Myocyte (in vitro differentiated cells): ENCODE measurements at places on chromosomes 12 and 14.
A peak's percentile ranks its signal among the peaks of the same experiment; 100 is the strongest.

GRCh38 chr12:96719660-96720362 is 187.2 kb upstream of the NEDD1 start:
- peak; percentile 36 for DNase-seq

DNA sequence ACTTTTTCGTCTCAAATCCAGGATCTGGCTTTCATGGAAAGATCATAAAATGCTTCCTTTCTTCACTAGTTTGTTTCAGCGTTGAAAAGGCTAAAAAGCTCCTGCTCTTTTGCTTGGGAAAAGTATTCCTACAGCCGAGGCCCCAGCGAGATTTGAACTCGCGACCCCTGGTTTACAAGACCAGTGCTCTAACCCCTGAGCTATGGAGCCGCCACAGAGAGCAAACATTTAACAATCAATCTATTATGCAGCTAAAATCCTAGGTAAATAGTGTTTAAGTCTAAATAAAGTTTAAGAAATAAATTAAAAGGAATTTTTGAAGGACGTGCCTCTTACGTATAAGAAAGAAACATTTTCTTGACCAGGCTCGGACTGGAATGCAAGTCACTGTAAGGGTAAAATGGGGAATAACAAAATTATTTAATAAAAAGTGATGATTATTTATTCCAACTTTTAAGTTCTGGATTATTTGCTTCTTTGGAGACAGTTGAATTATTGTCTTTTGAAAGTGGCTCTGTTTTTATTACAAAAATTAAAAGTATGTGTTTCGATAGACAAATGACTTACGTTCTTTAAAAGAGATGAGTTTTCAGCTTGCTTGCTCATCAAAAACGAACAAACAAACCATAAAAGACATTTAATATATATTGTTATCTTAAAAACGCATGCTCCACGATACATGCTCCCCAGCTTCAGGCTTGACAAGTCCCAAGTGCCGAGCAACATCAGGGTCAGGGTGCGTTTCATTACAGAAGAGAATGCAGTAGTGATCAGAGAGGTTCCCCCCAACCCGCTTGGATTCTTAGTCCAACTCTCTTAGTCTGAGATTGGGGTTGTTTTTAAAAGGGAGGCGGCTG is 10.2 kb downstream of the OR6S1 start:
- DNase-seq: peak; percentile 47

DNA sequence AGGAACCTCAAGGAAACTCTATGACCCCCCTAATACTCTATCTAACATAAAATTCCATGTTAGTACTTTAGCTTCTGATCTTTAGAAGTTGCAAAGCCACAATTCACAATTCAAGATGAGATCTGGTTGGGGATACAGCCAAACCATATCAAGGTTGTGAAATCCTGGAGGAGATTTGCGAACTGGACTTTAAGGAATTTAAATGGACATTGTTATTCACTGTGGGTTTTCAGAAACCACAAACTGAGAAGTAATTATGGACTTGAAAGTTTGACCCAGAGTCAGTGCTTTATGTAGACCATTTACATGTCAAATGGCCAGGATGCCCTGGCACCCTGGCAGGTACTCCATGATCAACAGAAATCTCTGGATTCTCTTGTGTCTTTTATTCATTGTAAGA is 14.2 kb upstream of the CDKL1 start:
- DNase-seq: peak; percentile 51

DNA sequence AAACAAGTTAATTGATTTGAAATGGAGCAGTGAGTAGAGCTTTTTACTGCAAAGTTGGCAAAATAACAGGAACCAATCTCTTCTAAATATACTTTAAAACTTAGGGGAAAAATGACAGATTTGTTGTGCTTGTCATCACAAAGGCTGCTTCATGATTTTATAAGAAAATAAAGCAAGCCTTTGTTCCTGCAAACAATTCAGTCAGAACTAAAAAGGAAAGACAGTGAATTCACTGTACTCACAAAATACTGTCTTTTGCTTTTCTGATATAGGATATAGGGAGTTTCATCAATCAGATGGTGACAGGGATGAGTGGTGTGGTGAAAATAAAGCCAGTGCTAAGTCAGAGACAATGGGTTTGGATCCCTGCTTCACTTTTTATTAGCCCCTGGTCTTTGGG is 126.0 kb downstream of the HELB start:
- no peak for DNase-seq

DNA sequence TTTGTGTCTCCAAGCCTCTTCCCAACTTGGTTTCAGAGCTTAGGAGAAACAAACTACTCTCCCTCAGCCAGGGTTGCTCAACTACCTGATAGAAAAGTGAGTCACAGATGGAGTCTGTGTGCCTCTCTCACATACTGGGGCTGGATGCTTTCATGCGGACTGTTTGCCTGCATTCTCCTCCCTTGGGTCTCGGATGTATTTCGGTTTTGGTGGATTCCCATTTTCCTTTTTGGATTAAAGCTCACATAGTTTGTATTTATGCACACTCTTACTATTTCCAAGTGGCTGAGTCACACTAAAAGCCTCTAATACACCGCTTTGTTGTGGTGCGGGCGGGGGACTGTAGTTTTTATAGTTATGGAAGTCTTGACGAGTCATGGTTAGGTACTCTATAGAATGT is 505.4 kb downstream of the LRFN5 start:
- DNase-seq: no peak

DNA sequence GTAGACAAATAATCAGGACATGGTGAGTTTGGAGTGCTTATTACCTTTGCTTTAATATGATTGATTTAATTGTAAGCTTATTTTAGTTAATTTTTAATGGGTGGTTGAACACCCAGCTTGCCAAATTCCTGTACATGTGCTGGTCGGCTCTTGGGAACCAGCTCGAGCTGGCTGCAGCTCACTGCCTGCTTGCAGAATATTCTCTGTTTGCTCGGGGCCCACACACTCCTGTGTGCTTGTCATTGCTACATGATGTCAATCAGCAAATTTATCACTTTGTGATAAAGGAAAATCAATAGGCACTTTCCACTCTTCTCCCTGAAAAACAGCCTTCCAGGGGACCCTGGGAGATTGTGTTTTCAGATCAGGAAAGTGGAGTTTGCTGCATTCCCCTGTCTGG is 141.1 kb upstream of the LHX5 start:
- DNase-seq: no peak

GRCh38 chr12:58896278-58896677 is 24.0 kb downstream of the LRIG3 start:
- no peak for DNase-seq

DNA sequence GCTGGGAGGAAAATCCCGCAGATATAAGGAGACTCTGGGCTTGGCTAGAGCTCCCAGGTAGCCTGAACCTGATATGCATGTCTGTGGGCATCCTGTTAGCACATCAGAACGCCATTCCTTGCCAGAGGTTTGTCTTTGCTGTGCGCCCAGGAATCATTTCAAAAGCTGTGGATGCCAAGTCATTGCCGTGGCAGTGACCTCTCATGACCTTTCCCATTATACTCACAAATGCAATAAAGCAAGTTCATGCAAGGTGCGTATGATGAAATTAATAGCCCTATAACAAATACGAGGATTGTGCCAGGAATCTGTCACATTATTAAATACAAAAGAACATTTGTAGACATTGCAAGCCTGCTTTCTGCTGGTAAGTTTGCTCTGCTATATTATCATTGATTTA is 229.1 kb upstream of the PELI2 start:
- DNase-seq: no peak

DNA sequence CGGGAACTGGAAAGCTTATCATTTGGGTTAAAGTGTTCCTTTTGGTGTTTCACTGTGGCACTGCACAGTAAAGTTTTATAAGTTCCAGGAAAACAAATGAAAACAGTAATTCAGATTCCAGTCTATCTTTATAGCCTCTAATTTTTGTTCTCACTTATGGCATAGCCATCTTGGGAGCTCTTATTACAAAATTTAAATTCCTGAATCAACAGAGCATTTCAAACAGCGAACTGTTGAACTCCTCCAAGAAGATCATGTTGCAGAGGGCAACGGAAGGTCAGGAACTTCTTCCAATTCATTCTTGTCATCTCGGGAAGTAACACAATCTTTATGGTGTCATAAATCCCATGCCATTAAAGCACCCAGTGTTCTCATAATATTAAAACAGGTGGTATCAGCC is 229.1 kb downstream of the KCNC2 start:
- DNase-seq: peak; percentile 30

GRCh38 chr14:20627346-20628027 is 14.0 kb downstream of the OR6S1 start:
- DNase-seq: no peak

DNA sequence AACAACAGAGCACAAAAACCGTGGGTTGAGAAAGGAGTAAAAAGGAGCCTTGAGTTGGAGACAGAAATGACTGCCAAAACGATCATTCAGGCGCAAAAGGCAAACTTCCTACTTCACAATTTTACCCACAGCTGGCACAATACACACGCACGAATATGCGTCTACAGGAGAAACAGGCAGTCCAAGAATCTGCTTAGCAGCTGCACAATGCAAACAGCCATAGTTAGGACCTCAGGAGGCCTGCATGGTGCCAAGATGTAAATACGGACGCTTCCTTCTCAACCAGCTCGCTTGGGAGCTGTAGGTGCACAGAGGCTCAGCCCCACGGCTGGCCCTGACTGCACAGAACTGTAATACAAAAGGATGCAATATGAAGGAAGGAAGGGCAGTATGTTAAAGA is 250.1 kb upstream of the CAND1 start:
- DNase-seq: no peak

GRCh38 chr12:12447236-12447635 is 90.4 kb downstream of the BORCS5 start:
- DNase-seq: no peak

GRCh38 chr12:57519796-57520052 is 590 bp downstream of the DDIT3 start:
- DNase-seq: peak; percentile 65

- DNase-seq: no peak
Observed at GRCh38 chr12:2483713-2484112, 311.1 kb upstream of the FKBP4 start.

GRCh38 chr12:1083889-1084262 is 92.9 kb downstream of the ERC1 start:
- DNase-seq: peak; percentile 3

- DNase-seq: peak; percentile 7
Observed at GRCh38 chr12:17588968-17589367, 501.0 kb downstream of the RERGL start.

DNA sequence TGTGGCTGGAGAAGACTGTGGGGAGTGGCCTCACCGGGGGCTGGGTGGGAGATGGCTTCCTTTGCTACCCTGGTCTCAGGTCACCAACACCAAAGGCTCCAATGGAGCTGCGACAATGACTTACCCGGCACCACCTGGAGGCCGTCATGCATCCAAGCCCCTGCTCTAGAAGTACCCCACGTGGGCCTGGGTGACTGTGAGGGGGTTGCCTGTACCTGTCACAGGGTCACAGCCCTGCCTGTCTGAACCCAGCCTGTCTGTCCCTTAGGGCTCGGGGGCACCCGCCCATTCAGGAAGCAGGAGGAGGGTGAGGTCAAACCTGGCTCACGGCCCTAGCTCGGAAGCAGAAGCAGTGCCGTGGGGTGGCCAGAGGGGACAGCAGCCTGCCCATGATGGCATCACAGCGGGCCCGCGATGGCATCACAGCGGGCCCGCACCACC is 18.9 kb downstream of the ABCB9 start:
- no peak for DNase-seq

- no peak for DNase-seq
Observed at GRCh38 chr14:102979406-102979805, 56.9 kb downstream of the AMN start.

DNA sequence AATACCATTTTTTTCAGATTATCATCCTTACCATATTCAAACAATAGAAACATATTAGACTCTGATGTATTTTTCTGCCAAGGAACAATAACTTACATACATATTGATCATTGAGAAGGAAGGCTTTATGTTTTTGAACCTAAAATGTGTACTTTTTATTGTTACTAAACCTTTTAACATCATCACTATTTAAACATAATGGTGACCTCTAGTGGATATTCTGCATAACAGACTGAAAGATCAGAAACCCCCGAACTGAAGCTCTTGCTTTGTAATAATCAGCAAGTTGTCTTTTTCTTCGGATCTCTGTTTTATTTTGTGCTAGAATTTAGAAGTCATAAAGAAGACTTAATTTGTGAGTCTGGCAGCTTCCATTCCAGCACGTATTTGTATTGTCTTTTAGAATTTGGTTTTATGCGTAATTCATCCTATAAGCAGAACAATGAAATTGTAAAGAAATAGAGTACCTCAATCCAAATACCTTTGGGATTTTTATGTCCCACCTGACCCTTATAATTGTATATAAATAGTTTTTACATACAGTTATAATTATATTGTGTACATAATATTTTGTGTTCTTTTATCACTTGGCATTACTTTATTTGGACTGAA is 125.9 kb upstream of the ATF1 start:
- DNase-seq: peak; percentile 55

GRCh38 chr12:2836574-2836973 is 1.7 kb upstream of the NRIP2 start:
- DNase-seq: no peak

DNA sequence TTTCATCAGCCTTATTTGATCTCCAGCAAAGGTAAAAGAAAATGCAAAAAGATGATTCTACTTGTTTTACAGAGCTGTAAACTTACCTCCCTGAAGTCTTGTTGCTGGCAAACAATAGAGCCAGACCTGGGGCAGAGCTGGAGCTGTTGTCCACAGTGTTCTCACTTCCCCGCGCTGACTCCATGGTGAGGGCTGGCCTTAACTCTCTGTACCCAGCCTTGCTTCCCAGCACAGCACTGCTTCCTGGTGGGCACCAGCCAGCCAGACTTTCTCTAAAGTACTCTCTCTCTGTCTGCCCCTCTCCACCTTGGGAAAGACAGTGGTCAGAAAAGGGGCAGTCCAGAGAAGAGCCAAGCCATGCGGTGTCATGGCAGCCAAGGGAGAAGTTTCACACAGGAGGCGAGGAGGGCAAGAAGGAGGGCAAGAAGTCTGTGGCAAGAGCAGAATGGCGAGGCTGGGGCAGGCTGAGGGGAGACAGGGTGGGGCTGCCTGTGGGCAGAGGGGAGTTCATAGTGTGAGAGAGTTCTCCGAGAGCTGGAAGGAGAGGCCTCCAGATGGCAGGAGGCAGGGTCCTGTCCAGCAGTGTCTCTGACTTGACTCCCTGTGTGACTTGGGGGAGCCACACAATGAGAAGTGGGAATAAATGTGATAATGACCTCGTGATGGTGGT is 9.3 kb downstream of the EVL start:
- DNase-seq: no peak
